Activated T-cell treated with anti-CD3 and anti-CD28 coated beads, Interleukin-2, amount 50 U/mL, for 72 hours (primary cell): ENCODE measurements at places on chromosomes 2 and 18. TPM values are rescaled to one million over a fixed set of nuclear protein-coding genes. Genes with fewer than 3 reads are reported as not detected.

DNA sequence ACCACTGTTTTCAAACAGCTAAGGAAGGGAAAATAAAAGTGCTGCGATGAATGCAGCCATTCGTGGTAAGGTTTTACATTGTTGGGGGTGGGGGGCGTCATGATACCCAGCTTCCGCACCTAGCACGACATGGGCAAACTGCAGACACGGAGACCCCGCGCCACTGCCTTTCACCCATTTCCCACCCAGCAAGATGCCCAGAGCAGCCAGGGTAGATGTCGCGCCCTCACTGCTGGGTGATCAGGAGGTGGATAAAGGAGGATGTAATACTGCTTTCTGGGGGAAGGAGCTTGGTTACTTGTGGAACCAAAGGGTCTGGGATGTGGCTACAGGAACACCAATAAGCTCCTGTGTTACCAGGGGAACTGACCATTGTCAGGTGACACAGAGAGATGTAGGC, 138.4 kb downstream of the ZNF516 start:
- no peak for DNase-seq
- no peaks in the 10 kb centered on the region for H3K27me3 ChIP-seq
- no peaks in the 10 kb centered on the region for H3K4me1 ChIP-seq
- no peak overlapping the region for H3K27ac ChIP-seq

GRCh38 chr2:230418341-230419016, 2.5 kb downstream of the SP100 start:
- peak overlapping the region; percentile 96 for H3K27ac ChIP-seq
- peaks cover 84% of the 10 kb centered on the region for H3K4me1 ChIP-seq
- DNase-seq = no peak
- H3K27me3 ChIP-seq = no peaks in the 10 kb centered on the region

DNA sequence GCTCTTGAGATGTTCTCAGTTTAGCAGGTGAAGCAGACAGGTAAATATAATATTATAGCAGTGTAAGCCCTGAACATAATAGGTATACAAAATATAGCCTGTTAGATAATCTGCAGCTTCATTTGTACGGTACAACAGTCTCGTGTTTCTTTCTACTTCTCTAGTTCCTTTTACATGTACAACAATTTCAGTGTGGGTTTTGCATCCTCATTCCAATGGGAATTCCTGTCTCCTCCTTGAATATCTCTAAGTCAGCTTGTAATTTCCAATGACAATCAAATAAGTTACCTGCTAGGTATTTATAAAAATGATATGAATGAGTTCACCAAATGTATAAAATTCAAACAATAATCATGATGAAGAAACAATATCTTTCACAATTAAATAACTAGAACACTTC, 330.0 kb upstream of the RND3 start:
- H3K27me3 ChIP-seq = peaks cover 8% of the 10 kb centered on the region
- H3K4me1 ChIP-seq = no peaks in the 10 kb centered on the region

GKN2 gene
- total RNA-seq = not detected

GRCh38 chr2:128791985-128792320, 473.3 kb upstream of the HS6ST1 start:
- no peaks in the 10 kb centered on the region for H3K4me1 ChIP-seq
- no peak overlapping the region for H3K4me3 ChIP-seq
- no peaks in the 10 kb centered on the region for H3K36me3 ChIP-seq
- no peak for DNase-seq
- no peaks in the 10 kb centered on the region for H3K27me3 ChIP-seq

- no peak overlapping the region for H3K27ac ChIP-seq
- H3K4me1 ChIP-seq = no peaks in the 10 kb centered on the region
- no peak for DNase-seq
These were observed 915.5 kb downstream of the ERBB4 start for GRCh38 chr2:211623096-211623495.

DNA sequence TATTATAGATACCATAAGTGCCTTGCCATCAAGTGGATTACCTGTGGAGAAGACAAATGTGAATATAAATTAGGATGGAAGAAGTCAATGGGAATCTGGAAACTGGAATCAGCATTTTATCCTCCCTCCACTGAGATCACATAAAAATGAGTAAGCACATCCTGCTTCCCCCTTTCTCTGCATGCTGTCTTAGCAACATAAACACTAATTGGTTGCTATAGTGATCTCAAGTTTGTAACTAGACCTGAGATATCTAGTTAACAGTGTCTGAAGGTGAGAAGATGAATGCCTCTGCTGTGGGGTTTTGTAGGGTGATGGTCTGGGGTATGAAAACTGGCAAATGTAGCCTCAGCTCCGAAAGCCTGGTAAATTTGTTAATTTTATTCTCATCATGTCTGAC, 1357.5 kb upstream of the CELF4 start:
- no peak for DNase-seq
- no peaks in the 10 kb centered on the region for H3K4me1 ChIP-seq
- H3K4me3 ChIP-seq = no peak overlapping the region
- H3K36me3 ChIP-seq = no peaks in the 10 kb centered on the region
- H3K27me3 ChIP-seq = peaks cover 22% of the 10 kb centered on the region

SNORC gene
- total RNA-seq = 4.0 TPM

DNA sequence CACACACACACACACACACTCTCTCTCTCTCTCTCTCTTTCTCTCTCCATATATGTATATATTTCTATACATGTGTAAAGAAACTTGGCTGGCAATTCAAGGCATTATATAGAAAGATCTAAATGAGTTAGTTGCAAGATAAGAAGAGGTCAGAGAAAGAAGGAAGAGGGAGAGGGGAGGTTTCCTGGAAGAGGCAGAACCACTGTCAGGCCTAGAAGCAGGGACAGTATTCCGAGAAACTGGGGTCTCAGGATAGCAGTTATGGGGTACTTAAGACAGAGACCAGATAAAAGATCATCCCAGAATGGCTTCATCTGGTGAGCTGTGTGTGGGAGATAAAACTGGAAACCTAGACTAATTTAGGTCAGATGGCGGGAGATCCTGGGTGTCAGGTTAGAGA, 180.8 kb downstream of the CAMKMT start:
- no peak for DNase-seq
- H3K4me3 ChIP-seq = no peak overlapping the region
- H3K27me3 ChIP-seq = no peaks in the 10 kb centered on the region

HOXD13 gene
- total RNA-seq = not detected
